ENCODE measurements at places on chromosomes 4 and X.

DNA sequence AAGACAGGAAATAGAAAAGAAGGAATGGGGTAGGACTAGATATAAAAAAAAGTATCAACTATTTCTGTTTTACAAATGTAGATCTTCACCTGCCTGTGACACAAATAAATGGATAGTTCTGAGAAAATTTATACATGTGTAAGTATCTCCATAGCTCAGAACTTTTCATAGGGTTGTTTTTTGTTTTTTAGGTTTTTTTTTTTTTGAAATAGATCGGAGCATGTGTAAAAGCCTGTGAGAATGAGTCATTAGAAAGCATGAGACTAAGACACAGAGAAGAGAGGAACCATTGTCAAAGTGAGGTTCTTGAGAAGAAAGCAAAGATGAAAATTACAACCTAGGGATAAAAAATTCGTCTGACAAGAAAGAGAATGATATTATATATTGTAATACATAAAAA lies 481.6 kb downstream of the PABPC4L start:
- no peak for DNase-seq

GRCh38 chrX:130176354-130176776 lies 4.6 kb downstream of the RAB33A start:
- no peak for DNase-seq

DNA sequence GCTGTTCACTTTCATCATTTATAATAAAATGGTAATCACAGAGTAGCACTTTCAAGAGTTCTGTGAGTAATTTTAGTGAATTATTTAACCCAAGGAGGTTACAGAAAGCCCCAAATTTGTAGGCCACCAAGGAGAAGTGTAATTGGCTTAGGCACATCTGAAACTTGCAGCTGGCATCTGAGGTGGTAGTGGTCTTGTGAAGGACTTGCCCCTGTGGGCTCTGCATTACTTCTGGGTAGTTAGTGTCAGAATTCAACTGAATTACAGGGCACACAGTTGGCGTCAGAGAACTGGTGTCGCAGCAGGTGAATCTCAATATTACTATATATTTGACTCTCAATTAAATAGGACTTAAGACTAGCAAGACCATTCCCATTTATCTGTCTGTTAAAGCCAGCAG lies 36.9 kb downstream of the GPR174 start:
- DNase-seq, result no peak

DNA sequence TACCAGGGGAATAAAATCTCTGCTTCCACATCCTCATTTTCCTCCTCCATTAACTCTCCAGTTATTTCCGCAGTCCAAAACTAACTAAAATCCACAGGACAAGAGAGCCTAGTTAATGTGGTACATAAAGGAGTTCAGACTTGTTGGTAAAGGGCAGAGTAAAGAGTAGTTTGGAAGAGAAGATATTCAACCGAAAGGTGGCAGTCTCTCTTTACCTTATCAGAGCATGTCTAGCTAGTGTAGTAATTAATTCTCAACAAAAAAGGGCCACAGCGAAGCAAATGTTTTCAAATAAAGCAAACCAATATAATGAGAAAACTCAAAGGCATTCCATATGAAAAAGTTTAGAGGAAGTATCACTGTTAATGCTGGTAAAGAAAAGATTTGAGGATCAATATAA lies 286.5 kb downstream of the GLUD2 start:
- DNase-seq, result no peak

- peak; percentile 71 for DNase-seq
These were observed at the start of gene GPRASP3 for GRCh38 chrX:102720237-102721168. Gene GPRASP3, plus strand, starts transcription at chrX:102720743. Its CDS starts 28,253 bp downstream, at chrX:102748996.
